ENCODE measurements at places on chromosomes 11 and 22.

GRCh38 chr11:102158164-102158735 lies 48.0 kb downstream of the YAP1 start:
- no peak for DNase-seq

DNA sequence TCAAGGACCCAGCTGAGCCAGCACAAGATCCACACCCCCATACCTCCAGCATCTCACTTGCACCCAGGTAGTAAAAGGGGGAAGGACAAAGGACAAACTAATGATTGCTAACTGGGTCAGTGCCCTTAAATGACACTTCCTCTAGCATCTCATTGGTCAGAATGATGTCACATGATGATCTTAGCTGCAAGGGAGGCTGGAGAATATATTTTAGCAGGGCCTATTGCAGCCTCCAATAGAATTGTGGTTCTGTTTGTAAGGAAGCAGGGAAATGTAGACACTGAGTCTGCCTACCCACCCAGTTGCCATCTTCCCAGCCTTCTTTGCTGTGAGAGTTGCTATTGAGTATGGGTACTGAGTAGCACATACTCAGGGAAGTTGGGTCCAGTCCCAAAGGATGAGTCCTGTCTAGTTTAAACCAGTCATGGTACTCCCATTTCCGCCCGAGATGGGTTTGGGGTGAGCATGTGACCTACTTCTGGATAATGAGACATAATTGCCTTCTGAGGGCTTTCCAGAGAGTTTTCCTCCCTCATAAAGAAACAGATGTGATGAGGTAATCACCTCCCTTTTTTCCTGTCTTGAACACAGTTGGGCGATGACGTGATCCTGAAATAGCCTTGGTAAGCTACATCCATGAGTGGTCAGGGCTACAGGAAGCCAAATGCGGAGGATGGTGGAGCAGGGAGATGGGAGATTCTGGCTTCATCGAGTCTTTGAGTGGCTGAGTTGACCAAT lies 5.5 kb upstream of the DNAL4 start:
- DNase-seq = peak; percentile 8

DNA sequence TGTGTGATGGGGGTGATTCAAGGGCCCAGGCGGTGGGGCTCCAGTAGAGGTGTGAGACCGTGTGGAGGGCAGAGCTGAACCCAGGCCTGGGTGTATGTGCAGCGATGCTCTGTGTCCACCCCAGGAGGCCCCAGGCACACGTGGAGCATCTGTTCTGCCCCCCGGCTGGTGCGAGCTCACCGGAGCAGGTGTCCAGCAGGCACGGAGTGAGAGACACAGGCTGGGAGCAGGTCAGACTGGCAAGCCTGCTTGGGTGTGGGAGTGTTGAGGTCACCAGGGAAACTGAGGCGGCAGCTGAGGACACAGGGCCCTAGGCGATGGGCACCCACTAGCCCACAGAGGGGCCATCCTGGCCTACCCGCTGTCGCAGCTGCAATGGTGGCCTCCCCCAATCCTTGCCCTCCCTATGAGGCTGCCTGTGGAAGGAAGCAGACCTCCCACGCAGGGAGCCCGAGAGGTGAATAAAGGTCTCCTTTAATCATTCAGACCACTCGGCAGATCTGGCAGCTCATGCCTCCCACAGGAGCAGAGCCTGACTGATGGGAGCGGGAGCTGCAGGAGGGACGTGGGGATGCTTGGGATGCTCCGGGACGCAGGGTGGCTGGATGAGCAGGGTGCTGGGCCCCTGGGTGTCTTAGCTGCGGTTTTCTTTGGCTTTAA lies 1165.1 kb downstream of the BRD1 start:
- DNase-seq = no peak

GRCh38 chr22:50072714-50073538 lies 12.3 kb downstream of the MLC1 start:
- DNase-seq = no peak

- DNase-seq = no peak
Measured at GRCh38 chr11:1404461-1405185, 14.9 kb downstream of the BRSK2 start.
